ENCODE measurements at places on chromosomes 7 and 10.

DNA sequence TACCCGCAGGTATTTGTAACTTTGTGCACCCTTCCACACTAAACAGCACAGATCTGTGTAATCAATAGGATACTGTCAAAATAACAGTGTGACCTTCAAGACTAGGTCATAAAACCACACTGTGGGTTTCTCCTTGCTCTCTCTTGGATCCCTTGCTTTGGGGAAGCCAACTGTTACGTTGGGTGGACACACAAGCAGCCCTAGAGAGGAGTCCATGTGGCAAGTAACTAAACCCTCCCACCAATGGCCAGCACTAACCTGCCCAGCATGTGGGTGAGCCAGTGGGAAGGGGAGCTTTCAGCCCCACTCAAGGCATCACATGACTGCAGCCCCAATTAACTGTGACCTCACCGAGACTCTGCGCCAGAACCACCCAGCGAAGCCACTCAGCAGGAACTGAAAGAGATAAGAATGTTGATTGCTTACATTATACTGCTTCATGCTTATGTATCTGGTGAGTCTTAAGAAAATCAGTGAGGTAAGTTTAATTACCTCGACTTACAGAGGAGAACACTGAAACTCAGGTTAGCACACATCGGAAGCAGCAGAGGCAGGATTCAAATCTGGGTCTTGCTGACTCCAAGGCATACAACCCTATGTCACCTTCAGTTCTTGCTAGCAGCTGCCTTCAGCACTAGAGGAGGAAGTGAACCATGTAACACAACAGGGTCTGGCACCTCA is 9.4 kb upstream of the ZC3HAV1 start:
- no peak for DNase-seq

GRCh38 chr10:6101181-6101580 is 12.3 kb downstream of the RBM17 start:
- DNase-seq: no peak

DNA sequence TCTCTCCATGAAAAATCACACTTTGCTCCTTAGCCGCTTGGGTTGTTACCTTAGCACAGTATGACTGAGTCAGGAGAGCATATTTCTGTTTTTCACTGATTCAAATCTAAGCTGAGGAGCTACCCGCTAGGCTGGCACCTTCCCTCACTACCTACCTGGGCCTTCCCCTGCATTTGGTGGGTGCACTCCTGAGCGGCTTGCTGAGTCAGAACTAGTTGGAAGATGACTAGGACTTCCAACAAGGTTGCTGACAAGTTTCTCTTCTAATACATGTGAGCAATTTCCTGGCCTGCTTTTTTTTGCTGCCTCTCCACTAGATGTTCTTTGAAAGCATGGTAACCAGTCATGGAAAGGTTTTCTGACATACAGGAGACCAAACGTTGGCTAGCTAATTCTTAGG is 43.8 kb upstream of the SEC61G start:
- no peak for DNase-seq

DNA sequence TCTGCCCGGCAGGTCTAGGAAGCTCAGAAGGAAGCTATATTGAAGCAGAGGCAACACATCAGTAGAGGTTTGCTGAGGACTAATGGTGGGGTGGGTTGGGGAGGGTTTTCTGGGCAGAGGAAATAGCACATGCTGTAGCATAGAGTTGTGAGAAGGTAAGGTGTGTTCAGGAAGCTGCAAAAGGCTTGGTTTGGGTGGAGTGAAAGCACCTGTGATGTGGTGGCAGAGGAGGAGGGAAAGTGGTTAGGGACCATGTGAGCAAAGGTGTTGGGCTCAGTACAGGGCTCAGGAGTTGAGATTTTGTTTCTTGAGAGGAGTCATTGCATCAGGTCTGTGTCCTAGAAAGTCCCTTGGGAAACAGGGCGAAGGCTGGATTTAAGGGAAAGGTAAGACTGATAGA is 294.6 kb downstream of the SORCS3 start:
- no peak for DNase-seq

GRCh38 chr7:158809596-158809995 is 19.7 kb downstream of the ESYT2 start:
- DNase-seq: peak; percentile 26

- DNase-seq: peak; percentile 49
Observed at GRCh38 chr7:131480384-131481315, 75.8 kb downstream of the PODXL start.

DNA sequence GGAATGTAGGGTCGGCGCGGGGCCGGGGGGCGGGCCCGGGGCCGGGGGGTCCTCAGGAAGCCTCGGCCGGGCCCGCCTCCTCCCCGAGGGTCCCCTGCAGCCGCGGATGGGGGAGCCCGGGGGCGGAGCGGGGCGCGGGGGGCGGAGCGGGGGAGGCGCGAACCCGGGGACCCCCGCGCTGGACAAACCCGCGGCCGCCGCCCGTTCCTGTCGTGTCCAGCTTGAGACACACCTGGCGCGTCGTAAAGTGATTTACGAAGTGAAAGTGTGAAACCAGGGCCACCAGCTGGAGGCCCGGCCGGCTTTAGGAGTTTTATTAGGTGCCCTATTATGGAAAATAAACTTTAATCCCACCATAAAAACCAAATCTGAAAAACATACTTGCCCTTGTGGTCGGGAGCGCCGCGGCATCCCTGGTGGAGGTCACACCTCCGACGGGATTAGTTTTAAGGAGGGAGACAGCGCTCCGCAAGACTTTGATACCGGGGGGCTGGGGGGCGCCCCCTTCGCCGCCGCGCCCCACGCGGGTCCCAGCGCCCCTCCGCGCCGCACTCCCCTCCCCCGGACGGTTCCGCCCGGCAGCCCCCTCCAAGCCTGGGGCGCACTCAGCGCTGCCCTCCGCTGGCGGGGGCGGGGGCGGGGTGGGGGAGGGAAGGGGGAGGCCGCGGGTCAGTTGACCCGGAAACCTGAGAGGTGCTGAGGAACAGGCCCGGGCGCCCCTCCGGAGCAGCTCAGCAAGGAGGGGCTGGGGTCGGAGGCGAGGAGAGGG is 10.3 kb downstream of the MNX1 start:
- DNase-seq: no peak

- DNase-seq: no peak
Observed at GRCh38 chr7:47314248-47314647, 267.7 kb downstream of the TNS3 start.

- DNase-seq: peak; percentile 57
Observed at GRCh38 chr10:52644373-52645186, 128.0 kb downstream of the MBL2 start.

- DNase-seq: no peak
Observed at GRCh38 chr7:77393954-77394353, 22.2 kb downstream of the GSAP start.

DNA sequence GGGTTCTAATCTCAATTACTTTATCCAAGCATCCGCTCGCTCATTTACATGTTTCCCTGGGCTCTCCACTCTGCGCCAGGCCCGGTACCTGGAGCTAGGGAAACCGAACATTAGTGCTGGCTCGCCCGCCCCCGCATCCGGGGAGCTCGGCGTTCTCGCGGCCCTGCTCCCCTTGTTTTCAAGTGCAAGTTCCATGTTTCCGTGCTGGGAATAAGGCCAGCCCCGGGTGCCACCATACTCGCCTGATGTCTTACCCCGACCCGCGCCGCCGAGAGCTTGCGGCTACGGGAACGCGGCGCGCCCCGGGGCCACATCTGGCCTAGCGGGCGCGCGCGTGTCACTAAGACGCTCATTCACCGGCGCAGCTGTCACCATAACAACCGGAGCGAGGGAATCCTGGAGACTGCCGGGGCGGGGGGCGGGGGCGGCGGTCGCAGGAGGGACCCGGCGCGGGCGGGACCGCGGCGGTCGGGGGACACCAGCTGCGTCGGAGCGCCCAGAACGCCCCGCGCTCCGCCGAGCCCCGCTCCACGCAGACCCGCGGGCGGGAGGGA is at the start of gene NEURL1:
NEURL1 (plus strand) TSS at position 344 of the 554 bp plus-strand sequence. CDS start 683 bp downstream, outside the sequence.
- no peak for DNase-seq

- DNase-seq: no peak
Observed at GRCh38 chr10:100740476-100741377, 4.7 kb upstream of the PAX2 start.

DNA sequence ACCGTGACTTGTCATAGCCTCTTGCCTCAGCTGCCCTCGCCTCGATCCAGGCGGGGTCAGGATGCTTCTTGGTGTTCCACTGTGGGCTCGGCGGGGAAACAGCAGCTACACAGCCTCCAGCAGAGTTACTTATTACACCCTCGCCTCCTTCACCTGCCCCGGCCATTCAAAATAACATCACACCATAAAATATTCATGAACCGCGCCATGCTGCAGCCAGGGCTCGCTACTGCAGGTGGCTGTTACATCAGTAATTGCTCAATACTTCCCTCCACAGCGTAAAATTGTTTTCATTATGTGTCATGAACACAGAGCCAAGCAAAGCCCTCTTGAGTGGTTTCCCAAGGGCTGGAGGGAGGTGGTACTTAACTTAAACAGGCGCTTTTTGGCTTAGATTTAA is 241.5 kb upstream of the SP8 start:
- DNase-seq: no peak

- no peak for DNase-seq
Observed at GRCh38 chr10:37895674-37896073, 38.3 kb upstream of the ZNF248 start.

DNA sequence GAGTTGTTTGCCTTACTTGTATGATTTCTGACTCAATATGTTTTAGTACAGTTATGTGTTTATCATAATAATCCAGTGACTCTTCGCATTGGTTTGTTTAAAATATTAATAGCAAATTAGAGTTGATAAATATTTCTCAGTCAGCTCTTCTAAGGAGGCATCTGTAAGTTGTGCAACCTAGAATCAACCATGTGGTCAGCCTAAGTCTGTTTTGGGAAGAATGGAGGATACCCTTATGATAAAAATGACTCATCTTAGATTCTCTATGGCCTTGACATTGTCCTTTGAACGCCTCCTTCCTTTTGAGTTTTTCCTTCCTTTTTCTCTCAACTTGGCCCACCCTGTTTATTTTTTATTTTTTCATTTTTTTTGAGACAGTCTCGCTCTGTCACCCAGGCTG is 18.8 kb downstream of the DNAJC9 start:
- DNase-seq: no peak

- no peak for DNase-seq
Observed at GRCh38 chr7:98869597-98870120, at the start of gene TMEM130. Gene TMEM130 (minus strand): TSS chr7:98870014. CDS start chr7:98869861, 153 bp downstream.

GRCh38 chr10:95384011-95384704 is 93.4 kb upstream of the PDLIM1 start:
- no peak for DNase-seq

DNA sequence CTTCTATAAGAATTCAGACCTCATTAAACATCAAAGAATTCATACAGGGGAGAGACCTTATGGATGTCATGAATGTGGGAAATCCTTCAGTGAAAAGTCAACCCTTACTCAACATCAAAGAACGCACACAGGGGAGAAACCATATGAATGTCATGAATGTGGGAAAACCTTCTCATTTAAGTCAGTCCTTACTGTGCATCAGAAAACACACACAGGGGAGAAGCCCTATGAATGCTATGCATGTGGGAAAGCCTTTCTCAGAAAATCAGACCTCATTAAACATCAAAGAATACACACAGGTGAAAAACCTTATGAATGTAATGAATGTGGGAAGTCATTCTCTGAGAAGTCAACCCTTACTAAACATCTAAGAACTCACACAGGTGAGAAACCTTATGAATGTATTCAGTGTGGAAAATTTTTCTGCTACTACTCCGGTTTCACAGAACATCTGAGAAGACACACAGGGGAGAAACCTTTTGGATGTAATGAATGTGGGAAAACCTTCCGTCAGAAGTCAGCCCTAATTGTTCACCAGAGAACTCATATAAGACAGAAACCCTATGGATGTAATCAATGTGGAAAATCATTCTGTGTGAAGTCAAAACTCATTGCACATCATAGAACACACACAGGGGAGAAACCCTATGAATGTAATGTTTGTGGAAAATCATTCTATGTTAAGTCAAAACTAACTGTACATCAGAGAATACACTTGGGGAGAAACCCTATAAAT is 24.1 kb downstream of the ZNF37A start:
- peak; percentile 19 for DNase-seq

DNA sequence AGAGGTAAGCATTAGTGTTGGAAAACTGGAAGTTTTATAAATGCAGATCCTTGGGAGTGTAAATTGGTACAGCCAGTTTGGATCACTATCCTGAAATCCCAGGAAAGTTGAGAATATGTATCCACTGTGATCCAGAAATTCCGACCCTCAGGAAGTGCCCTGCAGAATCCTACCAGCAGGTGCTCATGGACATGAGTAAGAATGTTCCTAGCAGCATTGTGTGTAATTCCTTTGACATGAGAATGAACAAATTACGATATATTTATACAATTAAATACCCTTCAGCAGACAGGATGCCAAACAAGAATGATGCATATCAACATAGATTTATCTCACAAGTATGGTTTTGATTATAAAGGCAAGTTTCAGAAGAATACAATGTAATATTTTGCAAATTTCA is 181.6 kb downstream of the XPNPEP1 start:
- no peak for DNase-seq

DNA sequence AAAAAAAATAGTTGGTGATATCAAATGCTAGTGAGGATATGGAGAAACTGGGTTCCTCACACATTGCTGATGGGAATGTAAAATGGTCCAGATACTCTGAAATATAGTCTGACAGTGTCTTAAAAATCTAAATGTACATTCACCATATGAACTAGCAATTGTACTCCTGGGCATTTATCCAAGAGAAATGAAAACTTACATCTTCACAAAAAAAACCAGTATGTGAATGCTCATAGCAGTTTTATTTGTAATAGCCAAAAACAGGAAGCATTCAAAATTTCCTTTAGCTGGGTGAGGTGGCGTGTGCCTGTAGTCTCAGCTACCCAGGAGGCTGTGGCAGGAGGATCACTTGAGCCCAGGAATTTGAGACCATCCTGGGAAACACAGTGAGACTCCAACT is 2.1 kb upstream of the SSC4D start:
- peak; percentile 52 for DNase-seq

- no peak for DNase-seq
Observed at GRCh38 chr10:44126291-44126717, 258.6 kb downstream of the CXCL12 start.

DNA sequence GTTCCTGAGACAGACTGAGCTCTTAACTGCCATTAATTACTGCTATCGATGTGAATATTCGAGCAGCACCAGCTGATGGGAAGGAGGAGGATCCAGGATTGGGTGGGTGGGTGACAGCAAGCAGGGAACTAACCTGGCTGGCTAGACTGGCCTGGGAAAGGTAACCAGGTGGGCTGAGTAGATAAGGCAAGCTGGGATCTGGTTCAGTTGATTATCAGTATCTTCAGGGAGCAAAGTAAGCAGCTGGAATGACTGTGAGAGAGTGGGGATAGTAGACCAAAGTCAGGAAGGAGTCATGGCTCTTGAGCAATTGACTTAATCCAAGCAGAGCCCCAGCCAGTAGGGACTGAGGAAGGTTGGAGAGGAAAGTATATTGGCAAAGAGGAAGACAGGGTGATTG is 46.9 kb upstream of the KMT2E start:
- no peak for DNase-seq

DNA sequence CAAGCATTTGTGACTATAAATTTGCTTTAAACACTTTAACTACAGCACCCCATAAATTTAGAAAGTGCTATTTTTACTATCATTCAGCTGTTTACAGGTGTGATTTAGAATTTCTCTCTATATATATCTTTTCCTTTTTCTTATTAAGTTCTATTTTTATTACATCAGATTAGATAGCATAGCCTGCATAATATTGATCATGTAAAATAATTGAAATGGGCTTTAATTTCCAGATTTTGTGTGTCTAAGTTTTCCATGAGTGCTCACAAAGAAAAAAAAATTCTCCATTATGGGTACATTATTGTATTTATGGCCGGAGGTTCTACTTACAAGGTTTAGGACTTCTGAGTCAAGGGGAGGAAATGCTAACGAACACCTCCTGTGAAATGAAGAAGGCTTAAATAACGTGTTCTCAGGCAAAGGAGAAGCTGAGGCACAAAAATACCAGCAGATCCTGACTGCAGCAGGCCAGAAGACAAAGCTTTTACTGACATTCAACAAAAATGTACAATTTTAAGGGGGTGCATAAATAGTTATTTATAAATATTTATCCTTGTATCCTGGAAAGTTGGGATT is 114.2 kb downstream of the RNF133 start:
- no peak for DNase-seq
